Stimulated activated CD4-positive, alpha-beta T cell treated with anti-CD3 and anti-CD28 coated beads, Interleukin-1b, Interleukin-23, amount 100 ng/mL, for 4 hours (primary cell): ENCODE measurements at places on chromosomes 5 and 9.
A peak's percentile ranks its signal among the peaks of the same experiment; 100 is the strongest.

DNA sequence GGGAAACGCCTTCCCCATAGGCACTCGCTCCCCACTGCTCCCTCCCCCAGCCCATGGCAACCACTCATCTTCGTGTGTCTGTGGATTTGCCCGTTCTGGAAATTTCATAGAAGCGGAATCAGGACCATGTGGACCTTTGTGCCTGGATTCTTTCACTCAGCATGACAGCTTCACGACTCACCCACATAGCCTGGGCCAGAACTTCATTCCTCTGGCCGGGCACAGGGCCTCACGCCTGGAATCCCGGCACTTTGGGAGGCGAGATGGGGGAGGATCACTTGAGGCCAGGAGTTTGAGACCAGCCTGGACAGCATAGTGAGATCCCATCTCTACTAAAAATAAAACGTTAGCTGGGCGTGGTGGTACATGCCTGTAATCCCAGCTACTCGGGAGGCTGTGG lies 12.1 kb upstream of the DIPK1B start:
- no peak for DNase-seq

- no peak for DNase-seq
Measured at GRCh38 chr5:141692533-141692888, 10.5 kb upstream of the ARAP3 start.

DNA sequence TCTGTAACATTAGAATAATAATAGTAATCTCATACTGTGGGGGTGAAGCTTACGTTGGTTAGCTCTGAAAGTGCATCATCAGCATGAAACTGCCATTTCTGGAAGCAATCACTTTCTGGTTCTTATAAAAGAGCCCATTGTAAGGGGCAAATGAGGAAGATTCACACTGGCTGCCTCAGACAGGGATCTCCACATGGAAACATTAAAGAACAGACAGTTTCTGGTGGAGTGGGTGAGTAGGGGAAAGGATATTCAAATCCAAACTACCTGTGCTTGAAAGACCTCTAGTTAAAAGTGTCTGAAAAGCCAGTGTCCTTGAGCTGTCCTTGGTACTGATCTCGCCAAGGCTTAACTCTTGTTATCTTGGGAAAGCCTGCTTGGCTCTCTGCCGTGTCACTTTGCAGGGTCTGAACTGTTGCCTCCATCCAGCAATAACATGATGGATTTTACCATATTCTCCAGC lies 19.1 kb upstream of the SLC31A2 start:
- no peak for DNase-seq

DNA sequence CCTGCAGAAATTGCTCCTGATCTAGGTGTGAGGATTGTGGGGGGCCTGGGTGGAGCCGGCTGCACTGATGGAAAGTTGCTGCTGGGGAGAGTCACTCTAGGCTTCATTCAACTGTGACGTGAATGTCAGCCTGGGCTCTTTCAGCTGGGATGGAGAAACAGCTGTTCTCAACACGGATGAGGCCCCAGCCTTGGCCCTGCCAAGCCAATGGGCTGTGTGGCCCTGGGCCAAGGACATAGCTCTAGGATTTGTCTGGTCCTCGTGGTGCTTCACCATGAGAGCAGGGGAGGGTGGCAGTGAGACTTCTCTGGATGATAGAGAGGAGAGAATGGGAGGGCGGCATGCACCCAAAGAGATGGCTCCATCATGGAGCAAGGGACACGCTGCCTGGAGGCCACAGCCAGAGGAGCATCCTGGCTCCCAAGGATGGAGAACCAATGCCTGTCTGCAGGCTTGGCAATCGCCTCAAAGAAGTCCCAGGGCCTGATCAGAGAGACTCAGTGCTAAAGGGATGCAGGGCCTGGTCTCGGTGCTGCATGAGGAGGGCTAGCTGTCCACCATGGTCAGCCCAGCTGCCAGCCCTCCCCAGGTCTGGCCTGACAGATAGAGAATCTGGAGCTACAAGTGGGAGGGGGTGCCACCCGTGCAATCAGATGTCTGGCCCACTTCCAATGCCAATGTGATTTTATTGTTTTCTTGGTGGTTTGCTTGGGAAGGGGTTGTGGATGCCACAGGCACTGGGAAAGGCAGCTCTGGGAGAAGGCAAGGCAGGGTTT lies 141.0 kb downstream of the GADD45G start:
- DNase-seq: no peak

GRCh38 chr9:85600675-85601263 lies 141.0 kb downstream of the AGTPBP1 start:
- no peak for DNase-seq

GRCh38 chr9:135565636-135566035 lies 4.1 kb downstream of the PAEP start:
- no peak for DNase-seq

DNA sequence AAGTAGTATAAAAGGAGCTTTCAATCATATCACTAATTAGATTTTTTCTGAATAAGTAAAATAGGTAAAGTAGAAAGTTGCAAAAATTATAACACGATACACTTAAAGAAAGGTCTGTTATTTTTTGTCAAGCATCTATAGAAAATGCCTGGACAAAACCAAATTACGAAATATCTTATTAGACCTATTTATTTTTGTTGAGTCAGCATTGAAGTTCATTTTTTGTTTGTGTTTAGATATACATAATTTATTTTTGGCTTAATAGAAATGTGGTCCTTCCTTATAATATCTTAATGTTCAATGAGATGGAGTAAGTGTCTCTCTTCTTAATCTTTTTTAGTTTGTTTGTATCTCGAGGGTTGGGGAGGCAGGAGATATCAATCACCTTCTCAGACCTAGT lies 214.8 kb upstream of the GRIA1 start:
- DNase-seq: no peak

DNA sequence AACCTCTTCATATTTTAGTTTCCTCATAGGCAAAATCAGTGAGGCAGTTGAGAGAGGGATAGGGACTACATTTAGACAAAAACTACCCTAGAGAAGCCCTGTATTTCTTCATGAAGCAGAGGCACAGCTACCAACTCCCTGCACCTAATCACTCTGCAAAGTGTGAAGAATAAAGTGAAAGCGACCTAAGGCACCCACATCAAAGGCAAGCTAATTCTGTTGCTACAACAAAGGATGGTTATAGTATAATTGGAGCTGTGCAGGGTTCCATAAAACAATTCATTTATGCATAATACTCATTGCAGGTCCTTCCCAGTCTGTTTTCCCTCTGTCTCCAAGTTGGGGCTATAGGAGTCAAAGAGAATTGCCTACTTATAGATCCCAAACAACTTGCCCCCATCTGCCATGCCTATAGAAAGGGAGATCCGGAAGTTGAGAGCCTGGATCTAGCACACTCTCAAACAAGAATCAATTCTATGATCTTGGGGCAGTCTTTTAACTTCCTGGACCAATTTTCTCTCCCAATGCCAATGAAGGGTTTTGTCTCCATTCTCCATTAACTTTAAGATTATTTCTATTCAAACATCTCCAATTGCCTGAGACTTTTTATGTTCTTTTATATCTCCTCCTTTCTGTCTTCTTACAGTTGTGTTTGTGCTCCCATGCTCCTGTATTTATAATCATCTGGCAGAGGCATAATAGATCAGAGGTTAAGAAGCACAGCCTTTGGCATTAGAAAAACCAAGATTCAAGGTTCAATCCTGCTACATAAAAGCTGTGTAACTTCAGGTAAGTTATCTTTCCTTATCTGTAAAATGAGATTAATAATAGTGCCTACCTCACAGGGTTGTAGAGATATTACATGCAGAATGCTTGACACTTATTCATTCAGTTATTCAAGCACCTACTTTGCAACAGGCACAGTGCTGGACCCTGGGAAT lies 56.0 kb upstream of the PTGER4 start:
- DNase-seq: peak; percentile 6

DNA sequence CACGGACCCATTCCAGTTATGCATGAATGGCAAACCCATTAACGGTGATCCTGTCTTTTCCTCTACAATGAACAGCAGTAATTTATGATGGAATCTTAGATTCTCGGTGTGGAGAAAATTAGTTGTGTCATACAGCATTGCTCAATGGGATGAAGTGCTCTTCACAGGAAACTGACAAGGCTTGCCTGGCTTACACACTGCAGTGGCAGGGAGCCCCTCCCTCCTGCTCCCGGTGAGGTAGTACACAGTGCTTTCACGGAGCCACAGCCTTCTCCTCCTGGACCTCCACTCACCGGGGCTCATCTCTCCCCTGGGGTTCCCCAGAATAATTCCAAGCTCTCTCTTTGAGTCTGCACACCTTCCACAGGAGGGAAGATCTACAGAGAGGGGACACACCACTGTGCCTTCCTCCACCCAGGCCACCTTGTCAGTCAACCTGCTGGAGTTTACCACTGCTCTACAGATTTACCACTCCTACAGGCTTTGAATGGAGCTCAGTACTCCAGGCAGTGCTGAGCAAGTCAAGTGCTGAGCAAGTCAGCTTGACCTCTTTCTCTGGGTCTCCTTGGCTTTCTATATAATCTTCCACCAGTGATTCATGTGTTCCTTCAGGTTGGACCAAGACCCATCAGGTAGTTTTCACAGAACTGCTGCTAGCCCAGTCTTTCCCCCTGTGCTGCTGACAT lies 59.1 kb upstream of the TBC1D2 start:
- no peak for DNase-seq

DNA sequence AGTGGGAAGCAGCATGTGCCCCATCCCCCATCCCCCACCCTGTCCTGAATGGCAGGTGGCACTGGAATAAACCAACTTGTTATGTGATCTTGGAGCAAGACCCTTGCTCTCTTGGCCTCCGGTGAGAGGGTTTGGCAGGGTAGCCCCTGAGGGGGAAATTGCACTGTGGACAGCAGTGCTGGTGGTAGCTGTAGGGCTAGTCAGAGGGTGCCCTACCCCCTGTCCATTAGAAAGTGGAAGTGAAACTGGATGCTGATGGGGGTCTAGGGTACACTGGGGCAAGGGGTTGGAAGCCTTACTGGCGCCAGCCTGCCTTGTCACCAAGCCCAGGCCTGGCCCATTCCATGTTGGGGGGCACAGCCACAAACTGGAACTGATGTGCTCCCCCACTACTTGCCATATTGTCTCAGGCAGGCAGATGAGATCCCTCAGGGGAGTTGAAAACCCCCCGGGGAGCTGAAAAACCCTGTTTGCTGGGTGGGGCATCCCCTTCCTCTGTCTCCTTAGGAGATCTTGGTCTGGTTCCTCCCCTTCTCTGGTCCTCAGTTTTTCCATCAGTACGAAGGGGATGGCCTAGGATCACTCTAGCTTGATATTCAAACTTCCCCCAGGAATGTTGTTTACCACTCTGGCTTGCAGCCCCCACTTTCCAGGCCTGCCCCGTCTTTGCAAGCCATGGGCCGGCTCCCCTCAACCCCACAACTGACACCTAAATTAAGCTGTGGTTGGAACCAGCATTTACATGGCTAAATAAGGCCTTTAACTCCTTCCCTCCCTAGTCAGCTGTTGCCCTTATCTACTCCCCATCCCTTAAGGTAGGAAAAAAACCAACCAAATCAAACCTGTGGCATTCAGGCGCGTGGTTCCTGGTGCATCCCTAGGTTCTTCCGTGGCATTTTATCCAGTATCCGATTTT lies 14.4 kb upstream of the SYNPO start:
- no peak for DNase-seq

DNA sequence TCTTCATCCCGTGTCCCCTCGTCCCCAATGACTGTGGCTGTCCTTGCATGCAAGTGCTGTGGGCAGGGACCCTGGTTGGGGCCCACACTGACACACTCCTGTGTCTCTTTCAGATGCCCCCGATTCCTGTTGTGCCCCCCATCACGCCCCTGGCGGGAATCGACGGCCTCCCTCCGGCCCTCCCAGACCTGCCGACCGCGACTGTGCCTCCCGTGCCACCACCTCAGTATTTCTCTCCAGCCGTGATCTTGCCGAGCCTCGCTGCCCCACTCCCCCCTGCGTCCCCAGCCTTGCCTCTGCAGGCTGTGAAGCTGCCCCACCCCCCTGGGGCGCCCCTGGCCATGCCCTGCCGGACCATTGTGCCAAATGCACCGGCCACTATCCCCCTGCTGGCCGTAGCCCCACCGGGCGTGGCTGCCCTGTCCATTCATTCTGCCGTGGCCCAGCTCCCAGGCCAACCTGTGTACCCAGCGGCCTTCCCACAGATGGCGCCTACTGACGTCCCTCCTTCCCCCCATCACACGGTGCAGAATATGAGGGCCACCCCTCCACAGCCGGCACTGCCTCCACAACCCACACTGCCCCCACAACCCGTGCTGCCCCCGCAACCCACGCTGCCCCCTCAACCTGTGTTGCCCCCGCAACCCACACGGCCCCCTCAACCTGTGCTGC lies 75.0 kb downstream of the WNK2 start:
- DNase-seq: no peak

GRCh38 chr5:23389291-23390101 lies 117.9 kb upstream of the PRDM9 start:
- no peak for DNase-seq

DNA sequence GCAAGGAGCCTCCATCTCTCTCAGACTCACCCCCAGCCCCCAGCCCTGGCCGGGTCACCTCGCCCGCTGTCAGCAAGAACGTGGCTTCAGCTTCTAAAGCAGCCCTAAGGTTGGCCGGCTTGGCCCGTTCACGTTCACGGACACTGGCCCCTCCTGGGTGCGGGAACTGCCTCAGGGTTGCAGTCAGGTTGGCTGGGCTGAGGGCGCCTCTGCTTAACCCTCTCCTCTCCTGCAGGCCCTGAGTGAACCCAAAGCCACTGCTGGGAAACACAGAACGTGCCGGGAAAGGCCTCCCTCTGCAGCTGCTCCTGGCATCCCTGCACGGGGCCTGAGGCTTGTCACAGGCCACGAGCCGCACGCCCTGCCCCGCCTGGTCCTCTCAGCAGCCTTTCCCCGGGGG lies 40.1 kb upstream of the UBAC1 start:
- DNase-seq: no peak

DNA sequence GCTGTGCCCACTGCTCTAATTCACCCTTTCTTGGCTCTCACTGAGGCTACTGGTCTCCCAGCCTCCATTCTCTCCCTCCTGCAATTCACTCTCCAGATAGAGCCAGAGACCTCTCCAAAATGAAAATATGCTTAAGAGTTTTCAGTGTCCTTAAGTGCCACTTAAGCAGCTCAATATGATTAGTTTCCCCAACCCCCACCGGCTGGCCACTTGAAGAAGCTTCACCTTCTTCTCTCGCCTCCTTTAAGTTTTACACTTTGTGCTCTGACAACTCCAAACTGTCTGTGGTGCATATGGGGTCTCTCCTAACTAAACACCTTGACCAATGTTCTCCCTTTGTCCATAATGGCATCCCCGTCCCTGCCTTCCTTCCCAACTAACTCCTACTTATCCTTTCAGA lies 53.4 kb downstream of the CDK5RAP2 start:
- no peak for DNase-seq

GRCh38 chr5:10393491-10393890 lies 40.0 kb downstream of the MARCHF6 start:
- DNase-seq: no peak
